ENCODE measurements at places on chromosomes 4 and X. TPM values are rescaled to one million over a fixed set of nuclear protein-coding genes. Genes with fewer than 3 reads are reported as not detected.

The MAGEB1 gene
- not detected for total RNA-seq

The GYPE gene
- total RNA-seq, result 3.2 TPM

The PLP1 gene
- not detected for total RNA-seq

The NEUROG2 gene
- total RNA-seq, result not detected

The FAM9C gene
- not detected for total RNA-seq

The SULT1B1 gene
- total RNA-seq, result 9.2 TPM

The DDIT4L gene
- 0.98 TPM for total RNA-seq

DNA sequence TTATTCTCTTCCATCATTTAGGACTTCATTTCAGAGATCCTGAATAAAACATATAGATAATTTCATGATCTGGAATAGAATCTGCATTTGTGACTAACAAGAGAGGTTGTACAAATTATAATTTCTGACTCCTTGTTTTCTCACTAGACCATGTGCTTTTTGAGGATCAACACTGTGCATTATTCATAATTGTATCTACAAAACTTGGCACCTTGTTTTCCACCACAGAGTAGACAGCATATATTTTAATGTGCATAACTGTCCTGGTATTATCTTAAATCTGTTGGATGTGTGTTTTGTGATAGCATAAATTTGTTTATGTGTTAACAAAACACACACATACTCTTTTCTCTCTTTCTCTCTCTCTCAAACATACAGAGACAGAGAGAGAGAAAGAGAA, 514.9 kb upstream of the GALNT7 start:
- H3K36me3 ChIP-seq, result no peaks in the 10 kb centered on the region
- no peak overlapping the region for H3K4me3 ChIP-seq
- H3K27me3 ChIP-seq, result no peaks in the 10 kb centered on the region
- no peaks in the 10 kb centered on the region for H3K4me1 ChIP-seq
- DNase-seq, result no peak
- no peak overlapping the region for H3K27ac ChIP-seq

- no peak overlapping the region for H3K27ac ChIP-seq
- no peaks in the 10 kb centered on the region for H3K27me3 ChIP-seq
- no peaks in the 10 kb centered on the region for H3K36me3 ChIP-seq
- no peaks in the 10 kb centered on the region for H3K4me1 ChIP-seq
Observed at GRCh38 chrX:150094996-150095395, 156.7 kb upstream of the EOLA2 start.

GRCh38 chr4:158182736-158183135, 9.9 kb upstream of the GASK1B start:
- H3K27ac ChIP-seq, result no peak overlapping the region
- DNase-seq, result no peak
- no peaks in the 10 kb centered on the region for H3K27me3 ChIP-seq
- H3K4me1 ChIP-seq, result no peaks in the 10 kb centered on the region

DNA sequence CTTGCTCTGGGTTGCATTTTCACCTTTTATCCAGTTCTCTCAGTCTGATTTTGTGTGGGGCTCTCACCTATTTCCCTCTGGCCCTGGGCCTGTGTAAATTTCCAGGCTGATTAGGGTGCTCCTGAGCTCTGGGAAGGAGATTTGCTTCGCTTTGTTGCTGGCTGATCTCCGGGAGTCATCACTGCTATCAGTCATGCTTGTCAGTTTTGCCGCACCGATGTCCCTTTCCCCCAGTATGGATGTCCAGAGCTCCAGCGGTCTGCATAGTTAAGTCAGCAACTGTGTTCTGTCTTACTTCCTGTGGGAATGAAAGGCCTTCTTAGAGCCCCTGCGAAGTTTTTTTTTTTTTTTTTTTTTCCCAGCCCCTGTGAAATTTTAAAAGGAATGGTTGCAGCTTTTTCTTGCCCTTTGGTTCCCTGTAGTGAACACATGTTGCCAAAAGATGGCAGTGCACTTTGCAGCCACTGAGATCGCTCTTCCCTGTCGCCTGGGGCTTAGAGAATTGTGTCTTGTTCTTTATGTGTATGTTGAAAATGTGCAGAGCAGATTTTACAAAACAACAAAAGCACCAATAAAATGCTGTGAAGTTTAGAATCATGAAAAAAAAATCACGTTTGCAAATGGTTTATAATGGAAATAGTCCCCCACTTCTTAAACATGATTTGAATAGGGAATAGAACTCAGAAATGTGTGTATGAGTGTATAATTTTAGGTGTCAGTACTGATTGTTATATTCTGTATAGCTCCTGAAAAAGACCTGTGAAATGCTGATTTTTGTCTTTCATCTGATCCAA, 109.1 kb upstream of the SLC4A4 start:
- H3K36me3 ChIP-seq, result no peaks in the 10 kb centered on the region
- DNase-seq, result no peak
- no peaks in the 10 kb centered on the region for H3K27me3 ChIP-seq
- no peak overlapping the region for H3K27ac ChIP-seq
- H3K4me1 ChIP-seq, result peaks cover 18% of the 10 kb centered on the region

DNA sequence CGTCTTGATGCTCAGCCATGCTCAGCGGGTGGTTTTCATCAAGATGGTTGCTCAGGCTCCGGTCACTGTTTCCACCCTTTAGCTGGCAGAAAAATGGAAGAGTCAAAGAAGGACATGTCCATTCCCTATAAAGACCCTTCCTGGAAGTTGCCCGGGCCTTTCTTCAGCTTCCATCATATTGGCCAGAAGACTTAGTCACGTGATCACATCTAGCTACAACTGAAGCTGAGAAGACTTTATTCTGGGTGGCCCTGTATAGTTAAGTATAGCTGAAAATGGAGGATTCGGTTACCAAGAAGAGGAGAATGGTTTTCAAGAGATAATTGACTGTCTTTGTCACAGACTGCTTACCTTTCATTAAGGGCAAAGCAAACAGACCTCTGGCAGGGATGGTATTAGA, 296.7 kb upstream of the CASK start:
- no peaks in the 10 kb centered on the region for H3K36me3 ChIP-seq
- H3K27ac ChIP-seq, result no peak overlapping the region
- DNase-seq, result no peak
- no peaks in the 10 kb centered on the region for H3K4me1 ChIP-seq
- H3K27me3 ChIP-seq, result no peaks in the 10 kb centered on the region
- H3K4me3 ChIP-seq, result no peak overlapping the region

DNA sequence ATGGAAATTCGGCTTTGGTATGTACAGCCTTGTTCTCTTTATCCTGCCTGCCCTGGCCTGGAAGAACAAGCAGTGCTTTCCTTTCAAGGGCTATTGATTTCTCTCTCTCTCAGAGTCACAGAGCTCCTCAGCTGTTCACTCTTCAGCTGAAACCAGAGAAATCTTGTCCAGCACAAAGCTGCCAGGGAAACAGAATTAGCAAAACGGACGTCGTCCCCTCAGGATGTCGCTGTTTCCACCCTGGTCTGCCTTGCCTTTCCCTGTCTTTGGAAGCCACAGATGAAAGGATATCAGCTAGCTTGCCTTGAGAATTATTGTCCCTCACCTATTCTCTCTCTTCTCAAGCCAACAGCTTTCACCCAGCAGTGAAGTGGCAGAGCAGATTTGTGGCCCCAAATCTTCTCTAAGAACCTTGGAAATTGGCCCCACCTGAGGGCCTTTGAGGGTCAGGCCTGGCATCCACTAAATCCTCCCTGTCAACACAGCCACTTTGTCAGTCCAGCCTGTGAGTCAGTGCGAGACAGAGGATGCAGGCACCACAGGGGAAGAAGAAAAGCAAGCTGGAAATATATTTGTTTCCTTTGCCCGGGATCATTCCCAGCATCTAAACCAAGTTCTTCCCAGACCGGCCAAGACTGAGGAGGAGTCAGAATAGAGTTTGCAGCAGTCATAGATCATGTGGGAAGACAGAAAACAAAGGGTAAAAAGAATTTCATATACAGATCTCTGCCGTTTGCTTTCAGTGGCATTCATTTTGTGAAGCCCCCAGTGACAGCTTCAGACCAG, 63.8 kb upstream of the MTM1 start:
- H3K36me3 ChIP-seq, result no peaks in the 10 kb centered on the region
- peaks cover 10% of the 10 kb centered on the region for H3K4me1 ChIP-seq
- H3K27me3 ChIP-seq, result no peaks in the 10 kb centered on the region
- peak overlapping the region; percentile 17 for H3K27ac ChIP-seq
- H3K4me3 ChIP-seq, result no peak overlapping the region

- peak overlapping the region; percentile 90 for H3K27ac ChIP-seq
- peaks cover 22% of the 10 kb centered on the region for H3K36me3 ChIP-seq
- peaks cover 29% of the 10 kb centered on the region for H3K4me1 ChIP-seq
- no peak for DNase-seq
Observed at GRCh38 chr4:41935652-41936021, 408 bp downstream of the TMEM33 start.

- no peak for DNase-seq
- H3K27me3 ChIP-seq, result no peaks in the 10 kb centered on the region
- no peak overlapping the region for H3K27ac ChIP-seq
- H3K4me3 ChIP-seq, result no peak overlapping the region
- no peaks in the 10 kb centered on the region for H3K4me1 ChIP-seq
- H3K36me3 ChIP-seq, result no peaks in the 10 kb centered on the region
Observed at GRCh38 chrX:132068405-132068804, 45.3 kb downstream of the STK26 start.

DNA sequence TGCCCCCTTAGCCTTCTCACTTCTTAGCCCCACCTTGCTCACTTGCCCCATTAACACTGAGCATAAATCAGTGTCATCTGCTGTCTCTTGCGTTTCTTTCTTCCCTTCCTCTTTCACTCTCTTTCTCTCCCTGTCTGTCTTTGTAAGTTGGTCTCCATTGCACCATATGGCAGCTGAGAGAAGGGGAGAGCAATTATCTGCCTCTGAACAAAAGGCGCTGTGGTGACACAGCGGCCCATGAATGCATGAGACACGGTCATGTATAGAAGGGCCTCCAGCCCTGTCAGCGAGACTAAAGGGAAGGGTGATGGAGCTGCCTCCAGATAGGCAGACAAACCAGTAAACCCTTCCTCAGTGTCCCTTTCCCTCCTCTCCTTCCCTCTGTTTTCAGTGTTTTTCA, 88.8 kb upstream of the PCDH18 start:
- H3K27me3 ChIP-seq, result no peaks in the 10 kb centered on the region
- no peak for DNase-seq
- H3K27ac ChIP-seq, result no peak overlapping the region

- H3K4me1 ChIP-seq, result peaks cover 4% of the 10 kb centered on the region
- no peaks in the 10 kb centered on the region for H3K27me3 ChIP-seq
- no peak for DNase-seq
- H3K4me3 ChIP-seq, result no peak overlapping the region
- H3K36me3 ChIP-seq, result peaks cover 76% of the 10 kb centered on the region
- H3K27ac ChIP-seq, result no peak overlapping the region
Observed at GRCh38 chr4:118752551-118752950, 67.4 kb downstream of the METTL14 start.

- DNase-seq, result no peak
- no peaks in the 10 kb centered on the region for H3K27me3 ChIP-seq
- no peaks in the 10 kb centered on the region for H3K4me1 ChIP-seq
- H3K27ac ChIP-seq, result no peak overlapping the region
- H3K36me3 ChIP-seq, result no peaks in the 10 kb centered on the region
Observed at GRCh38 chr4:100848841-100849240, 331.0 kb upstream of the EMCN start.

DNA sequence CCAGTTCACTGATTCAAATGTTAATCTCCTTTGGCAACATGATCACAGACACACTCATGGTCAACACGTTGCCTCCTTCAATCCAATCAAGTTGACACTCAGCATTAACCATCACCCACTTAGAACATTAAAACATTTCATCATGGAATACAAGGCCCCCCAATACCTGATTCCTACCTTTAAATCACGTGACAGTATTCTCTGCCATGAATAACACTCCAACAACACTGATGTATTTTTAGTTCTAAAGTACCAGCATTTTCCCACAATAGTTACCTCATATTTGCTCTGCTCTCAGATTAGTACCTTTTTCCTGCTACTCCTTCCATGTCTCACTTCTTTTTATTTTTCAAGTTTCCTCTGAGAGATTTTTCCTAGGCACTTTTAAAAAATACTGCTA, 19.6 kb downstream of the IL13RA2 start:
- no peaks in the 10 kb centered on the region for H3K4me1 ChIP-seq
- no peaks in the 10 kb centered on the region for H3K27me3 ChIP-seq
- no peak overlapping the region for H3K4me3 ChIP-seq
- H3K36me3 ChIP-seq, result no peaks in the 10 kb centered on the region

GRCh38 chr4:134144337-134144736, 57.3 kb downstream of the PABPC4L start:
- no peaks in the 10 kb centered on the region for H3K36me3 ChIP-seq
- no peak overlapping the region for H3K27ac ChIP-seq
- no peaks in the 10 kb centered on the region for H3K4me1 ChIP-seq
- H3K27me3 ChIP-seq, result no peaks in the 10 kb centered on the region

DNA sequence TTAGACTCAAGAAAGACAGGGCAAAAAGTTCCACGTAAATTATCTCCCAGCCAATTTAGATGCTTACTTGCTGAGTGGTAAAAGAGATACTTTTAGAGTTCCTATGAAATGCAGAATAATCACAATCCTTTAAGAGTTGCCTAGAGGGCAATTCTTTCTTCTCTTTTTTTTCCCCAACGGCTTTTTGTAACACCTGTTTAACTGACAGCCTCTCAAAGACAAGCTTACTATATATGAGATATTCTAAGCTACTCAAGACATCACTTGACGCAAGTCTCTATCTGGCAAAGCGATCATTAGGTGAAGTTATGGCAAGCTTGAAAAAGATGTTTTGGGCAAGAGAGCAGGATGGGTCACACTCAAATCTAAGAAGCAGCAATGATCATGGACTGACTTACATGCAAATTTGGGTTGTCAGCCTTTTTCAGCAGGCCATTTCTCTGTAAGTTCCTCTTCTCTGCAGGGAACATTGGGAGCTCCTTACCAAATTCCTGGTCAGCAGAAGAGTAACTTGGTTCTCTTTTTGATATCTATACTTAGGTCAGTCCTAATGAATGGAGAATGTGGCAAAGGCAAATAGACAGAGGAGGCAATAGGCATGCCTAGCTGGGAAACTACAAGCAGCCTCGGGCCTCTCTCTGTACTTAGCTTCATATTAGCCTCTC, 162.9 kb upstream of the FGF13 start:
- no peak overlapping the region for H3K4me3 ChIP-seq
- no peaks in the 10 kb centered on the region for H3K4me1 ChIP-seq
- no peaks in the 10 kb centered on the region for H3K36me3 ChIP-seq
- DNase-seq, result no peak
- no peak overlapping the region for H3K27ac ChIP-seq

All from upper lobe of right lung (tissue), 1 donor.